ENCODE measurements at places on chromosomes 7 and 10.
A peak's percentile ranks its signal among the peaks of the same experiment; 100 is the strongest.

GRCh38 chr7:47948141-47948790, at the start of gene PKD1L1:
TSS of gene PKD1L1 (minus strand) at chr7:47948466. CDS start at chr7:47948440, 26 bp downstream.
- DNase-seq, result no peak

GRCh38 chr10:57657164-57657765, 610.4 kb downstream of the IPMK start:
- peak; percentile 60 for DNase-seq

DNA sequence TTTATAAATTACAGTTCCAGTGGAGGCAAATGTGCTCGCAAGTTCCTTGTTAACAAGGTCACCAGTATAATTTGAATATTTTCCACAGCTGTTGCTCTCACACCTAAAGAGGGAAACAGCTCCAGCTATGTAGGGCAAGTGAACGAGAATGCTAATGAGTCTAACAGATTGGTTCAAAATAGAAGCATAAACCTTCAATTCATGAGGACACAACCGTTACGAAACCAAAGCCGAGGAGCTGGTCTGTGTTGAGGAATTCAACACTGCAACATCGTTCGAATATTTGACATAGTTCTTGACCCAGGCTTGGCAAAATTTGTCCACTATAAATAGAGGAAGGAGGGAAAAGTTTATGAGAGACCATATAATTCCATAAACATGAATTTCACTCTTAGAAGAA, 161.3 kb downstream of the KLF6 start:
- DNase-seq, result no peak

GRCh38 chr10:107025676-107026075, 138.8 kb downstream of the SORCS1 start:
- no peak for DNase-seq

DNA sequence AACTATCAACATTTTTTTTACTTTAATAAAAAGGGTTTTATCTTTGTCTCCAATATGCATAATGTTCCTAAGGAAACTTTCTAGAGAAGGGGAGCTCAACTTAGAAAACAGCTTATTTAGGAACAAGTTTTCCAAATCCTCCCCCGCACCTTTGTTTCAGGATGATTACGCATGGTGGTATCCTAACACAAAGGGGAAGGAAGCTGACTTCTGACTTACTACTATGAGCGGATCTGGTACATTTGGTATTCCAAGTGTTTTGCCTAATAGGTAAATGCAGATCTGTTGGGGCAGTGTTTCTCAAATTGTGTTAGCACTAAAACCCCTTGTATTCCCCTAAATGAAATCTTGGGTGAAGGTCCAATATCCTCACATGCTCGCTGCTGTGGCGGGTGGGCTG, 229.3 kb upstream of the KLF14 start:
- no peak for DNase-seq

DNA sequence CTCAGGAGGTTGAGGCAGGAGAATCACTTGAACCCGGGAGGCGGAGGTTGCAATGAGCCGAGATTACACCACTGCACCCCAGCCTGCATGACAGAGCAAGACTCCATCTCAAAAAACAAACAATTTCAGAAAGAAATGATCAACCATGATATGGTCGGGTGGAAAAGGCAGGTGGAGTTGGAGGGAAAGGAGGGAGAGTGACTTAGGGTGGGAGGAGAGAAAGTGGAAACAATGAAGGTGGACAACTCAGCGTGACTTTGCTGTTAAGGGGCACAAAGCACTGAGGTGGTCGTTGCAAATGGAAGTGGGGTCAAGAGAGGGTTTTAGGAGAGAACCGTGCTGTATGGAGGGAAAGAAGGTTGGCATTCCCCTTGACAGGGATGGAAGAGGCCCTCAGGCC, 30.0 kb upstream of the FXYD4 start:
- DNase-seq, result no peak

- DNase-seq, result no peak
These were observed 1306.6 kb downstream of the XPNPEP1 start for GRCh38 chr10:108616559-108617285.
